AG08396 (cell line): ENCODE measurements at places on chromosomes 7 and 10.
A peak's percentile ranks its signal among the peaks of the same experiment; 100 is the strongest.

- DNase-seq, result no peak
Measured at GRCh38 chr10:34196058-34196433, 619.0 kb downstream of the PARD3 start.

GRCh38 chr7:133977409-133978274, 149.5 kb upstream of the LRGUK start:
- DNase-seq, result no peak

DNA sequence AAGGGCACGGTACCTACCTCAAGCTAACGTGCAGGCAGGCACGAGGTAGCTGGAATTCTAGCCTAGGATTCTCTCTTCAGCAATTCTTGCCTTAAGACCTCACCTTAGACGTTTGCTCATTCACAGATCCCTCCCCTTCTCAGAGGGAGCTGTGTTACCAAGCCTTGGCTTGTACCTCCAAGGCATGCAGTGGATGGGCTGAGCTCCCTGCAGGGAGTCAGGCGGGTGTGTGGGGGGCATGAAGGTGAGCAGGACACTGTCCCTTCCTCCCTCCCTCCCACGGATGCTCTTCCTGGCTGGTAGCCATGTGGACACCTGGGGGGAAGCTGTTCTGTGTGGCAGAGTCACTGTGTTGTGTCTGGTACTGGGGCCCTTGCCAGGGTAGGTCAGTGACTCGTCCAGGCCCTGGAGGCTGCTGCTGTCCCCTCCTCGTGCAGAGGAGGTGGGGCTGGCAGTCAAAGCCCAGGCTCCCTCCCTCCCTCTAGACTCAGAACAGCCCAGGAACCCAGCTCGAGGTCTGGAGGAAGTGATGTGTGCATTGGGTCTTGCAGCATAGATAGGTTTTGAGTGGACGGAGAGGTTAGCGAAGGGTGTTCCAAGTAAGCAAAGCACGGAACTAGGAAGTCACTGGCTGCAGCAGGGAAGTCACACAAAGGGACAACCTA, 222.2 kb upstream of the SH2B2 start:
- no peak for DNase-seq

- DNase-seq, result peak; percentile 31
Measured at GRCh38 chr10:14670551-14671240, 104.0 kb downstream of the FAM107B start.

DNA sequence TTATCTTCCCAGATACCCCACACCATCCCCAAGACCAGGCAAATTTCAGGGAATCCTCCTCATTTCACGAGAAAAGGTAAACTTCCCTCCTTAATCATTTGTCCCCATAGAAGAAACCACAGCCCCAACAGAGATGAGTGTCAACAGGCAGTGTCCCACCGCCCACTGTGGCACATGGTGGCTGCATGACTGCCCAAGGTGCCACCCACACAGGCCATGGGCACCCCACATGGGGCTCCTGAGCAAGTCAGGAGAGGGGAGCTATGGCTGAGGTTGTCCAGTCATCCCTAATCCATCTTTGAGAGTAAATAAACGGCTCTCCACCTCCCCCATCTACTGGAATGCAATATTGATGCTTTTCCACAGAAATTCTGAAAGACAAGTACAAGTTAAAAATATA, 44.1 kb downstream of the ANTXRL start:
- DNase-seq, result no peak

DNA sequence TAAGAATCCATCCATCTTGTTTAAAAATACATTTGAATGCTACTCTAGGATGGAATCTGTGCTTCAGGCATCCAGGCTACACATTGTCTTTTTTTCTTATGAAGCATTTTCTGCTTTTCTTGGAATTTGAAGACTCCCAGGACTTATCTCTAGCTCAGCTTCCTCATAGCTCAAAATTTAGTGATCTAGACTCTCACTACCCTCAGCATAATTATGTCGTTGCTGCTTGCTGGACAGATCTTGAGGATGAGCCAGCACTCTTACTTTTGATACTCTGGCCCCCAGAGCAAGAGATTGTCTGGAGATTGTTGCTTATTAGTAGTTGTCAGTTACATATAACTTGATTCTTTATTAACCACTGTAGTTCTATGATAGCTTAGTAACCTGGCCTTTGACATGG, 83.3 kb upstream of the FGL2 start:
- DNase-seq, result no peak

GRCh38 chr10:33392706-33393105, 58.2 kb upstream of the NRP1 start:
- DNase-seq, result no peak

DNA sequence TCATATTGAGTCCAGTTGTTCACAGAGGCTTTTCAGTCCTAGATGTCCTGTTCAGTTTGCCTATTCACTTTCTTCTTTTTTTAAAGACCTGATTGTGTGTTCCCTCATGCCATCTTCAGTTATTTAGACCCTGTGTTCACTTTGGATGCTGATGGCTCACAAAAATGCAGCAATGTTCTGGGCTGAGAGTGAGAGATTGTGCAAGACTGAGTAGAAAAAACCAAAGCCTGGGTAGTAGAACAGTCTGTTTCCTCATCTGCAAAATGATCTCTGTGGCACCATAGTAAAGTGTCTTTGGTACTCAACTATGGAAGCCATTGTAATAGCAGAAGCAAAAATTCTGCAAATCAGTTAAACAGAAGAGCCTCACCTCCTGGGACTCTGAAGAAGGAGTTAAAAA, 43.2 kb downstream of the AKR1B1 start:
- DNase-seq, result no peak

DNA sequence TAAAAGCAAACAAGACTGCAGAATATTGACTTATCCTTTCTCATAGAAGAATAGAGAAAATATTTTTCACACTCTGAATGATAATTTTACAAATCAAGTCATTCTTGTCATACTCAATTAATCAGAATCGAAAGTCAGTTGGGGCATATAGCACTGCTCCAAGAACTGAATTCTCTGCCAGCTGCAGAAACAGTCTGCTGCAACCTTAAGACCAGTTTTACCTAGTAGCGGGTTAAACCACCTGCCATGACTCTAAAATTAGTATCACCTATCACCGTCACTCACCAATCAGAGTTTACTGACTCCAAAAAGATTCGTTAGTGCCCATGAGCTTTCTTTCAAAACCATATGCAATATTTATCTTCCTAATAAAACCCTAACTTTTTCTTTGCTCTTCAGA, 429.0 kb upstream of the GRM3 start:
- DNase-seq, result no peak

GRCh38 chr7:28729727-28730126, 228.4 kb downstream of the TRIL start:
- no peak for DNase-seq

DNA sequence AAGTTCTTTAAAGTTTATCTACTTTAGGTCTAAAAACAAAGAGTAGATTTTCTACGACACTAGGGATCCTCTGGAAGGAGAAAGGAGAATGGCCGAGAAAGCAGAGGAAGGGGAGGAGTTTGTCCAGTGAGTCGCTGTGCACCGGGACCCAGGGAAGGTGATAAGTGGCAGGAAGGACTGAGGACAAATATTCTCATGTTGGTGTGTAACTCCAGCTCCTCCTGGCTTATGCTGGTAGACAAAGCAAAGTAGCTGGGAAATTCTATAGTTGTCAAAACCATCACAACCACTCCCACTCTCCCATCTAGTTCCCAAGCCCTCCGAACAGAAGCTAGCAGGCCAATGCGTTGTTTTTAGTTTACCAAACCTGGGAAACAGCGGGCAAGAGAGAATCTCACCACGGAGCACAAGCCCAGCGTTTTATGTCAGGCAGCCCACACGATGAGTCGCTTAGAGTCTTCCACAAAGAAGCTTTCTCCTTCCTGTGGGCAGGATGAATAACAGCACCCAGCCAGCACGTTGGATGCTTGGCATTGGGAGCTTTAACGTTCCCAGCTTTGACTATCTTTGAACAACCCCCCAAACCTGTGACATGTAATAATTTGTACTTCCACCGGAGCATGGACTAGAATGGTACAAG, 32.9 kb upstream of the JCAD start:
- no peak for DNase-seq

DNA sequence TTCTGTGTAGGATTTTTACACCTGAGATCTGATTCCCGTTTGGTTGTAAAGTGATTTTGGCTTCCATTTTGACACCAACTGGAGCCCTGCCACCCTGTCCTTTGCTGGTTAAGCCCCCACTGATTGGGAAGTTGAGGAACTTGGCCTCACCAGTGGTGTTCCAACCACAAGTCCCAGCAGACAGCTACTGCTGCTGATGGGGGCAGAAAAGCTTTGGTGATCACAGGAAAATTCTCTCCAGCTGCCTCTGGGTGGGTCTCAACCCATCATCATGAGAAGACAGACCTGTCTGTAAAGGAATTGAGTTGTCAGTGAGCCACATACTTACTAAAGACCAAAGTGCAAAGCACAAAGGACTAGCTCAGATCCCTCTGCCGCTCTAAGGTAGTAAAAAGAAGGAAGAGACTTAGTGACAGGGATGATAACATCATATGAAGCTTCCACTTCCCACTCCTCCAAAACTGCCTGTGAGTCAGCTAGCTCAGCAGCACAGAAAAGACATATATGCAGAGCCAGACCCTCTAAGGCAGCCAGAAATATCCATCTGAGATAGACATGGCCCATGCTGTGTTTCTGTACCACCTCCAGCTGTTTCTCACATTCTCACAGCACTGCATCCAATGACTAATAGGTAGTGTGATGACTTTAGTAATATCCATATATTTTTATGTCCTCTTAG, 22.4 kb upstream of the LRRC17 start:
- peak; percentile 13 for DNase-seq

- no peak for DNase-seq
Measured at GRCh38 chr7:47640265-47640664, 58.4 kb upstream of the TNS3 start.

GRCh38 chr7:134694299-134694698, 47.6 kb downstream of the BPGM start:
- DNase-seq, result no peak

GRCh38 chr10:48780341-48780740, 95.7 kb downstream of the WDFY4 start:
- no peak for DNase-seq

DNA sequence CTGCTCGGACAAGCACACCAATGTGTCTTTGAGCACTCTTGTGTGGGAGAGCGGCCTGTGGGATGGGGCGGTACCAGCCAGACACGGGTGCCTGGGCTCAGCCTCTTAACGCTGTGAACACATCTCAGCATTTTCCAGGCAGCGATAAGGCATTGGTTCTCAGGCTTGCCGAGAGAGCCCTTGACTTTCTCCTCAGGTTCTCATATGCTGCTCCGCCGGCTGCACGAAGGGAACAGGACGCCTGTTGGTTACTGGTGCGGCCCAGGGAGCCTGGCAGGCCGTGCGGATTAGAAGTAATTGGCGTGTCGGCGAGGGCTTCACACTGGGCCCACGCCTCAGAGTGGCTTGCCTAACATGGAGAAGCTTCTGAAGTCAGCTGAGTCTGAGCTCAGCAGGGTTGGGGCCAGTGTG, 456.7 kb upstream of the FOXK1 start:
- DNase-seq, result no peak

- DNase-seq, result no peak
Measured at GRCh38 chr10:83287374-83287773, 851.9 kb upstream of the GHITM start.

DNA sequence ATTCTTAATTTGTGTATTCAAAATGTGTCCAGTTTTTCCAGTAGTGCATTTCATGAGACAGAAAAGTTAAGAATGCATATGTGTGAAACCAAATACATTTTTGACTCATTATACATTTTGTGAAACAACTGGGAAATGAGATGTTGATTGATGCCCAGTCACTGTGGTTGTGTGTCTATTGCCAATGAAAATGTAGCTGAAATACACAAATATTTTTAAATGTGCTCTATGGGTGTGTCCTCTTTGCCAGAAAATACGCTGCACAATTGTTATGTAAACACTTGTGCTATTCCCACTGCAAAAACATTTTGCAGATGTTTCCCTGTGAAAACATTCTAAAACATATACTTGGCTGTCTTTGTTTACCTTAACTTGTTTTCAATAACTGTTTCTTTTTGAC, 395.2 kb downstream of the TFEC start:
- no peak for DNase-seq

DNA sequence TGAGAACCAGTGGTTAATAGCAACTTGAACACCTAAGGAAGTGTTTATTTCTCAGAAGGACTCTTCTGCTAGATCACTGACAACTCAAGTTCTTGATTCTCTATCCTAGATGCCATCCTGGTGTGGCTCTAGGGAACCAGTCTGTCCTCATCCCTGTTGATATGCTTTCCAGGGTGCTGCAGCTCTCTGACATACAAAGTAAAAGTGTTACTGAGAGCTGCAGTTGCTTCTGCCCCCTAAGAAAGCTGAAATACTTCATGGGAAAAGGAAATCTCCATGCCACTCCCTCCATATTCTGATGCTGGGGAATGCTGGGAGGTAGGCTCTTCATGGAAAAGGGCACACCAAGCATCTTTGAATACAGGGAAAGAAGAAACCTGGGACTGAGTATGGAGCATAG, 168.1 kb downstream of the KLF6 start:
- no peak for DNase-seq

DNA sequence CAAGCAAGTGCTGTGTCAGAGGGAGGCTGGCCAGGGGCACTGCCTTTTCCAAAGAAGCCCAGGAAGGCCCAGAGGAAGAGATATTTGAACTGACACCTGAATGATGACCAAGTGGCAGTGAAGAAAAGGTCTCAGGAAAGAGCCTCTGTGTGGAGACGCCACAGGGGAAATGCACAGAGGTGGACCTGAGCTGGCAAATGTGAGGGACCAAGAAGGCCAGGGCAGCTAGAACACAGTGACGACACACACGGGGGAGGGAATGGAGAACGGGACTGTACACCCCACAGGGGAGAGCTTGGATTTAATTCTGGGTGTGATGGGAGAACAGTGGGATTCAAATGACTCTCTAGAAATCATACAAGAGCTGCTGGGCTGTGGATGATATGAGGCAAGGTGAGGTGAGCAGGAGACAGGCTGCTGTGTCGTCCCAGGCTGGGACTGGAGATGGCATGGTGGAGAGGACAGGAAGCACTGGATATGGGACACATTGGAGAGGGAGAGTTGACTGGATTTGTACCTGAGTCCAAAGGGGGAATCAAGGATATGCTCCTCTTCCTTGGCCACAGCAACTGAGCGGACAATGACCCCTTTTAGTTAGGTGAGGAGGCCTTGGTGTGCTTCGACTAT, 84.2 kb upstream of the DDC start:
- DNase-seq, result no peak

DNA sequence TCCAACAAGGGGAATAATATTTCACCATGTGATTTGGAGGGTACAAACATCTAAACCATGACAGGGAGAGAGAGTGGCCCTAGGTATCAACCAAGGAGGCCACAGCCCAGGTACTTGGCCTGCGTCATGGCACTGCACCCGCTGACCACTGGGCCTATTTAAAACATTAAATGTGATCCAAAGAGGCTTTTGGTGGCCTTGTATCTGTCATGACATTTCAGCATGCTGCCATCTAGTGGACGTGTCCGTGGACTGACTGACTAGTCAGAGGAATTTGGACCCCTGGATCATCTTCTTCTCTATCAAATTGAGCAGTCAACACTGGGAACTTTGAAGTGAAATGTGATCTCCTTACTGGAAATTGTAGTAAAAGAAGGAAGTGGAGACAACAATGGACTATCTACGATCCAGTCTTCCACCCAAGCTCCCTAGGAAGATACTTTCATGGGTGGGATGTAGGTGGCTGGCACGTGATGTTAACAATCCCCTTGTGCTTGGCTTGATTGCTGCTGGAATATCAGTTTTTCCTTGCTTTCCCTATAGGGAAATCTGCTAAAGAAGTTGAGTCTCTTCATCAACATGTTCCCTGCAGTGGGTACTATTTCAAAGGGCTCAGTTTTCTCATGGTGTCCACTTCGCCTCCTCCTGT, 24.6 kb upstream of the ITGA8 start:
- peak; percentile 51 for DNase-seq
